ENCODE measurements at places on chromosomes 7 and 10.

GRCh38 chr10:88114368-88114767 lies 250.9 kb downstream of the PTEN start:
- DNase-seq = no peak

DNA sequence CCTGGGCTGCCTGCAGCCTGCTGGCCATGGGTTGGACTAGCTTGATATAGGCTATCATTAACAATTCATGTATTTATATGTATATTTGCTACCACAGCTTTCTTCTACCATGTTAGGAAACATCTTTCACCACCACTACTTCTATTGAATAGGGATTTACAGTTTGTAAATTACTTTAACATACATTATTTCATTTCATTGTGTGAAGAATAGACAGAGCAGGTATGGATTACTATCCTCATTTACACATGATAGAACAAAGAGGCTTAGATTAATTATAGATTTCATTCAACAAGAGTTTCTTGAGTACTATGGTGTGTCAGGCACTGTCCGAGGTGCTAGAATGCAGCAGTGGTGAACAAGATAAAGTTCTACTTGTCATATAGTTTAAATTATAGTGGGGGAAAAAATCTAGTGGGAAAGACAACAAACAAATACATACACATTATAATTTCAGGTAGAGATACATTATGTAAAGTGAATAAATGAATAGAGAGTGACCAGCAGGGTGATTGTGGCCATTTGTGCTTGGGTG lies 20.6 kb downstream of the VTI1A start:
- no peak for DNase-seq

GRCh38 chr10:86684331-86685097 lies 16.2 kb downstream of the LDB3 start:
- DNase-seq = no peak

DNA sequence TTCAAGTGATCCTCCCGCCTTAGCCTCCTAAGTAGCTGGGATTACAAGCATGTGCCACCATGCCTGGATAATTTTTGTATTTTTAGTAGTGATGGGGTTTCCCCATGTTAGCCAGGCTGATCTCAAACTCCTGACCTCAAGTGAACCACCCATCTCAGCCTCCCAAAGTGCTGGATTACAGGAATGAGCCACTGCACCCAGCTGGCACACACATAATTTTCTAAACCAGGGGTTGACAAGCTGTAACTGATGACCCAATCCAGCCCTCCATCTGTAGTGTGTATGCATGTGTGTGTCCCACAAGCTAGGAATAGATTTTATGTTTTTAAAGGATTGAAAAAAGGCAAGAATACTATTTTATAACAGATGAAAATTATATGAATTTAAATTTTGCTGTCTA lies 125.9 kb upstream of the INSYN2A start:
- no peak for DNase-seq

- no peak for DNase-seq
Observed at GRCh38 chr10:66837990-66838389, 87.8 kb upstream of the LRRTM3 start.

DNA sequence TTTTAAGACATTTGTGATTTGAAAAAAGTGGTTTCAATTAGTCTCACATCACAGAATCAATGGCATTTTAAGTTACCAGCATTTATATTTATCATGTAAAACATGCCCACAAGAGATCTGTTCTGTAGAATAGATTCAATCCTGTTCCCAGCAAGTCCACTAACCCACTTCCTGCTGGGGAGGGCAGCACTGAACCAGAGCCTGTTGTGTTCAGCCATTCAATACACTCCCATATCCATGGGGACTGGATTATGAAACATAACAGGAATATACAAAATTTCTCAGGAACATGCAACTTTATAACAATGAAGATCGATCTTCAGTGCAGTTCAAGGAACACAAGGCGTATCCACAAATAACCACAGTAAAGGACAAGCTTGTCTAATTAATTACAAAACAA lies 24.4 kb upstream of the ANK3 start:
- DNase-seq = no peak

DNA sequence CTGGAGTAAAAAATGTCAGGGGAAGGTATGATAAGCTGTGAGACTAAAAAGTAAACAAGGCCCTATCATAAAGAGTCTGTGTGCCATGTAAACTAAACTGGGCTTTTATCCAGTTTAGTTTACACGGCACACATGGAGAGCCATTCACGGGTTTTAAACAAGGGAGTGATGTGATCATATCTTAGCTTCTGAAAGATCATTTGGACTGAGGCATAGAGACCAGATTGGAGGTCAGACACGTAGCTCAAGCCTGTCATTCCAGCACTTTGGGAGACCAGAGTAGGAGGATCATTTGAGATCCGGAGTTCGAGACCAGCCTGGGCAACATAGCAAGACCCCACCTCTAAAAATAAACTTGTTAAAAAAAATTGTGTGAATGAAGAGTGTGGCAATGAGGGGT lies 50.1 kb downstream of the SKIDA1 start:
- no peak for DNase-seq

Data from activated T-cell treated with anti-CD3 and anti-CD28 coated beads, Interleukin-2, amount 50 U/mL, for 24 hours (primary cell).